Renal cortical epithelial cell (primary cell): ENCODE measurements at places on chromosomes 4 and X. TPM values are rescaled to one million over a fixed set of nuclear protein-coding genes. Genes with fewer than 3 reads are reported as not detected.

The FRMD7 gene
- not detected in 2 replicates for total RNA-seq

DNA sequence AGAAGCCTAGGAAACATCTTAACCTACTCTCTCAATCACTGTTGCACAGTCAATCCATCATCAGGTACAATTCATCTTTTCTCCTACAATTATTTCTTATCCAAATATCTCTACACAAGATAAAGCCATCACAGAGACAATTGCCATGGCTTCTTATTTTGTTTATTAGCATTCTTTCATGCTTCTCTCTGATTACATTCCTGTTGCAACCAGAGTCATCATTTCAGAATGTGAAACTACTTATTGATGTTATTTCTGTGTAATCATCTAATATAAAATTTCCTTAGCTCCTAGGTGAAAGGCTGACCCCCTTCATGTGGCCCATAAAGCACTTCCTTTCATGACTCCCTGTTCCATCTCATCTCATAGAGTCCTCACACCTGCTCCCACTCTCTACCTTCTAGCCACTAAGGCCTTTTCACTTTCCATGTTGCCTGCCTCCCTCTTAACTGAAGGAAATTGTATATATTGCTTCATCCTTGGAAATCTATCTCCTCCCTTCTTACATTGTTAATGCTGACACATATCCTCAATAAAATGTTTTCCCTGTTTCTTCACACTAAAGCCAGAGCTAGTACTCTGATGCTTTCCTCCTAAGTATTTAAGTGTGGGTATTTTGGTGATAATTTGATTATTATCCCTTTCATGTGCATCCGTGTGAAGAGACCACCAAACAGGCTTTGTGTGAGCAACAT, 829.9 kb downstream of the FAT4 start:
- DNase-seq, result no peak

GRCh38 chrX:72366178-72366577, 60.5 kb upstream of the CITED1 start:
- DNase-seq, result no peak

DNA sequence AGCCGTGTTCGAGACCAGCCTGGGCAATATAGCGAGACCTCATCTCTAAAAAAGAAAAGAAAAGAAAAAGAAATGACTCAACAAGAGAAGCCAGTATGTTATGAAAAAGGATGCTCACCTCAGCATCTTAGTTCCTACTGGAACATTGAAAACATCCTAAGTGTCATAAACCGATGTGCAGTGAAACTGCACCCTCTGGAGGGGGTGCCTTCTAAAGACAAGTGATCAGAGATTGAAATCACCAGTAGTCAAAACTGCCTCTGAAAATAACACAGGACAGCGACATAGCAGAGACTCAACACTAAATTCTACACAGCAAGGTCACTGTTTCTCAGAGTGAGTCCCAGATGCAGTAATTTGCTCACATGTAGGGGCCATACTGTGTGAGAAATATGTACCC, 28.0 kb upstream of the ATP6AP2 start:
- peak; percentile 5 for DNase-seq

DNA sequence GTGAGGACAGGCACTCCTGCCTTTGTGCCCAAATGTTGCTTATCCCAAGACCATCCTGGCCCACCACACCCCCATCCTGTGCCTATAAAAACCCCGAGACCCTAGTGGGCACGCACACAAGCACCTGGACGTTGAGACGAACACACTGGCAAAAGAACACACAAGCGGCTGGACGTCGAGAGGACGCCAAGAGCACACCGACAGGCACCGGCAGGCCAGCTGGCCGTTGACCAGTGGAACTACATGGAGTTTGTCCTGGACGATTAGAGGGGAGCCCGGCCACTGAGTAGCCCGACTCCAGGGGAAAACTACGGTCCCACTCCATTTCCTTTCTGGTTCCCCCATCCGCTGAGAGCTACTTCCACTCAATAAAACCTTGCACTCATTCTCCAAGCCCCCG, 301.7 kb downstream of the PCDH10 start:
- no peak for DNase-seq

The PRR32 gene
- total RNA-seq, result not detected in 2 replicates

DNA sequence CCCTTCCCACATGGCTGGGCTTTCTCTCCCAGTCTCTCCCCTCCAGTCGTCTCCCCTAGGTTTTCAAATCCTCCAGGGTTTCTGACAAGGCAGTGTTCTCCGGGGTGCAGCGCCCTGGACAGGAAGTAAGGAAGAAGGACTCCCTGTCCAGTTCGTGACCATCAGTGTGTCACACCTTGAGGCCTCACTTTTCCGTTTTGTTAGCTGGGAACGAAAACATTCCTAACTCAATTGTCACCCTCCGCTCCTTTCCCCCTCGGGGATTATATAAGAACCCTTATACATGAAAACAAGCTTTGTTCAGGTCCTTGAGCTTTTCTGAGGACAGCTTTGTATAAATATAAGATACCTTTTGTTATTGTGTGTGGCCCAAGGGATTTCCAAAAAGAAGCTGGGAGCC, 92.1 kb downstream of the KDR start:
- no peak for DNase-seq

DNA sequence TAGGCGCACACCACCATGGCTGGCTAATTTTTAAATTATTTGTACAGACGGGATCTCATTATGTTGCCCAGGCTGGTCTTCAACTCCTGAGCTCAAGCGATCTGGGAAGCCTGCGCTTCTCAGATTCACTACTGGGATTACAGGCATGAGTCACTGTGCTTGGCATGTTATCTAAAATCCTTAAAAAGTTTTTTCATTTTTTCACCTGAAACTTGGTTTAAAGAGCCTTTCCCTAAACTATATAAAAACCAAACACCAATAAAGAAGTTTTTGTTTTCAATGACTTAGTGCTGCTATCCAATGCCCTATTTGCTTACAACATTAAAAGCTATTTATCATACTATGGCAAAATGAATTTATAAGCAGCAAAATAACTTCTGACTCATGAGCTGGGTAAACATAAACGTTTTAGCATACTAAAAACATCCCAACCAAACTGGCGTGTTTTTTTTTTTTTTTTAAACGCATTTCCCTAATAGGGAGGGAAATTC, 127.8 kb downstream of the UBE2K start:
- DNase-seq, result peak; percentile 64

GRCh38 chr4:153223930-153224329, 19.7 kb downstream of the TRIM2 start:
- DNase-seq, result peak; percentile 90

DNA sequence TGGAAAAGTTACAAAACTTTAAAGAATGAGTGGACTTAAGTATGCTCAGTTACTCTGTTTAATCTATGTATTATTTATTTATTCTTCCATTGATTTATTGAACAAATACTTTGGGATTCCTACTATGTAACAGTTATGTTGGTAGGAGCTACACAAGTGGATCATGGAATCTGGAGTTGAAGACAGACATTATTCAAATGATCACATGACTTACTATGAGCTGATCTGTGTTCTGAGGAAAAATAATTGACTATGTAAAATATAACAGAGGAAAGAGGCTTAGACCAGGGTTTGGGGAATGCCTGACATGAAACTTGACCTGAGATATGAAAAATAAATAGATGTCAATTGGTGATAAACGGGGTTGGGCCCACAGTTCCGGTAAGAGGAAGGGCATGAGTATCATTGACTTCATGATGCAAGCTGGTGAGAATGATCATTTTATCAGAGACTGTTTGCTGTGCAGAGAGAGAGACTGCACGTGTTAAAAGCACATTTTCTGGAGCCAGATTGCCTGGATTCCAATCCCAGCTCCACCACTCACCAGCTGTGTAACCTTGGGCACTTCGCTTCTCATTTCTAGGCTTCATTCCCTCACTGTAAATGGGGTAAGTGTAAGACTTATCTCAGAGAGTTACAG, 179.0 kb downstream of the SPCS3 start:
- DNase-seq, result no peak

DNA sequence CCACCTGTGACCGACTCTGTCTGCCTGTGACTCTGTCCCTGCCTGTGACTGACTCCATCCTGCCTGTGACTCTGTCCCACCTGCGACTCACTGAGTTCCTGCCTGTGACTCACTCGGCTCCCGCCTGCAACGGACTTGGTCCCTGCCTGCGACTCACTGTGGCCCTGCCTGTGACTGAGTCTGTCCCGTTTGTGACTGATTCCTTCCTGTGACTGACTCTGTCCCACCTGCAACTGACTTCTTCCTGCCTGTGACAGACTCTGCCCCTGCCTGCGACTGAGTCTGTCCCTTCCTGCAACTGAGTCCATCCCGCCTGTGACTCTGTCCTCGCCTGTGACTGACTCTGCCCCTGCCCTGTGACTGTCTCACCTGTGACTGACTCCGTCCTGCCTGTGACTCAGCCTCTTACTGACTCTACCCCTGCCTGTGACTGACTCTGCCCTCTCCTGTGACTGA, 9.6 kb upstream of the UVSSA start:
- peak; percentile 23 for DNase-seq

DNA sequence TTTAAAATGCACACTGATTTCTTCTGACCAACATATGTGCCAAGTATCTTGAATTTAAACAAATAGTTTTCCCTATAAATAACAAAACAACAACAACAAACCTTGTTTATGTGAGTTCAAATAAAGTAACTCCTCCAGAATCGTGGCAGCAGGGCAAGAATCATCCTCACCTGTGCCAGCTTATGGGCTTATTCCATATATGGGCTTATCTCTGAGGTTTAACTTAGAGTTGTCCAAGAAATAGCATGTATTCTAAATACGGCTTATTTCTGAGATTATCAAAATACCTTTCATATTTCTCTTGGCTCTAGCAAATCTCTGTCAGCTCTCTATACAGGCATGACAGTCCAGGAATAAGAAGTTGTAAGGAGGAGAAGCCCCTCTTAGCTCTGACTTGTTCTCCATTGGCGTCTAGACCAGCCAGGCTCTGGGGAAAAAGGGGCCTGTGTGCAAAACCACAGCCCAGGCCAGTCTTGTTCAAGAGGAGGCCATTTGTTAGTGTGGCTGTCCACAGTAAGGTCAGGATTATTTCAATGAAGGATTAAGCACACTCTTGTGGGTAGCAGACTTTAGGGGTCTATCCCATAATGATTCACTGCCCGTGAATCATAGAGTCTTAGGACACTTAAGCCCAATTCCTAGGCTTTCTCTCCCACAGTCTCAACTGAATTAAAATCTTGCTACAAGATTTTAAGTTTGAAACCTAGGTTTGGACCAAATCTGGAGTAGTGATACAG, 63.2 kb downstream of the FRAS1 start:
- no peak for DNase-seq

The F8A3 gene
- 0.52 and 5.6 TPM in 2 replicates for total RNA-seq

DNA sequence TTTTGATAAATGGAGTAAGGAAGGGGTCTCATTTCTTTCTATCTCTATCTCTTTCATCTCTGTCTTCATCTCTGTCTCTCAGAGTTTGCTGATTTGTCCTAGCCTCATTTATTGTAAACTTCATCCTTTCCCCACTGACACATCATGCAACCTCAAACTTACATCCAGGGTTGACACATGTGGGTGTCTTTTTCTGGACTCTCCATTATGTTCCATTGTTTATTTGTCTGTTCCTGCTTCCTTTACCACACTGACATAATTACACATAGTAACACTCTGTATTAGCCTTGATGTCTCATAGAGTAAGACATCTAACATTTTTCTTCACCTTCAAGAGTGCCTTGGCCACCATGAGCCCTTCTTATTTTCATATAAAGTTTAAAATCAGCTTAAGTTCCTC, 8.1 kb upstream of the SRD5A3 start:
- no peak for DNase-seq

The SPOCK3 gene
- total RNA-seq, result not detected in 2 replicates

DNA sequence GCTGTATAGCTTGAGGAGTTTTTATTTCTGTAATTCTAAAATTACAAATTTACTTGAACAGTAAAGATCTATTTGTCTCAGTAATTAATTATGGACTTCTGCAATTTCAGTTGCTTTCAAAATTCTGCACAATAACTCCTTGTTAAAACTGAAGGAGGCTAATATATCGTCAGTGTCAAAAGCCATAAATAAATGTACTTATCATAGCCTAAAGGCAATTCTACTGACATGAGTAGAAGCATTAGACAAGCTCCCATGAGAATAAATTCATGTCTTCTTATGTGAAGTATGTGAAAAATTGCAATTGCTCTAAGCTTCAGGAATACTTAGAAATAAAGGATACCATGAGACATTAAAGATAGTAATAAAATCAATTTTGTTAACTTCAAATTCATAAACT, 381.2 kb upstream of the PCDH10 start:
- DNase-seq, result no peak

- no peak for DNase-seq
Measured at GRCh38 chr4:84189144-84189543, 309.9 kb downstream of the NKX6-1 start.

The EREG gene
- 2.0 and 35.9 TPM in 2 replicates for total RNA-seq

The NAP1L2 gene
- 2.1 and 2.6 TPM in 2 replicates for total RNA-seq

- no peak for DNase-seq
Measured at GRCh38 chrX:38211891-38212635, 8.6 kb downstream of the SRPX start.

The XAGE1B gene
- total RNA-seq, result not detected in 2 replicates

- DNase-seq, result no peak
Measured at GRCh38 chr4:41360214-41360920, 103.6 kb downstream of the UCHL1 start.

- DNase-seq, result no peak
Measured at GRCh38 chr4:175106301-175106700, 188.1 kb downstream of the ADAM29 start.

- DNase-seq, result no peak
Measured at GRCh38 chrX:10781847-10782530, 161.6 kb upstream of the MID1 start.

DNA sequence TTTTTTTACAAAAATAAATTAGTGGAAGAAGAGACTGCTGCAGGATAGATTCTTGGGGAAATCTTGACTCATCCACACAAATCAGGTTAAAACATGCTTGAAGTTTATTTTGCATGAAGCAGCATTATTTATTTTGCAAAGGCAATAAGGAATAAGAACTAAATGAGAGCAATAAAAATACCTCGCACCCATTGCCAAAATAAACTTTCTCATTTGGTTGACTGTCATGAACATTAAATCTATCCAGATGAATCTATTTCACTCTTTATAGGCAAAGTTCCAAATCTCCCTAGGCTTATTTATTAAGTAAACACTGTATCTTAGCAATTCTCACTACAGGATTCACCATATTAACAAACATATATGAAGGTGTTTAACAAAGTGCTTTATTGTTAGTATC, 58.9 kb downstream of the HOPX start:
- DNase-seq, result no peak

- DNase-seq, result peak; percentile 41
Measured at GRCh38 chr4:183658362-183659028, 490 bp downstream of the RWDD4 start.
